H7 (cell line): ENCODE measurements at places on chromosomes 4 and X. TPM values are rescaled to one million over a fixed set of nuclear protein-coding genes. Genes with fewer than 3 reads are reported as not detected.

The P2RY4 gene
- total RNA-seq, result not detected in 2 replicates

The ADGRA3 gene
- total RNA-seq, result 39.0 and 41.6 TPM in 2 replicates

The CCKAR gene
- not detected in 2 replicates for total RNA-seq

The XPNPEP2 gene
- 0.10 and 0.52 TPM in 2 replicates for total RNA-seq

The XAGE1B gene
- total RNA-seq, result not detected in 2 replicates

The ATP8A1 gene
- 3.9 and 7.0 TPM in 2 replicates for total RNA-seq

The GAB3 gene
- total RNA-seq, result 0.22 and 0.45 TPM in 2 replicates

The MAP9 gene
- 2.6 and 2.7 TPM in 2 replicates for total RNA-seq

The LONRF3 gene
- total RNA-seq, result 0.10 TPM in 1 of 2 replicates, not detected in the other

The TCEANC gene
- 5.0 and 6.7 TPM in 2 replicates for total RNA-seq

The PABPC1L2B gene
- total RNA-seq, result 0.11 and 0.17 TPM in 2 replicates

The RUFY3 gene
- total RNA-seq, result 32.7 and 38.4 TPM in 2 replicates
